ENCODE measurements at places on chromosomes 7 and 10.

DNA sequence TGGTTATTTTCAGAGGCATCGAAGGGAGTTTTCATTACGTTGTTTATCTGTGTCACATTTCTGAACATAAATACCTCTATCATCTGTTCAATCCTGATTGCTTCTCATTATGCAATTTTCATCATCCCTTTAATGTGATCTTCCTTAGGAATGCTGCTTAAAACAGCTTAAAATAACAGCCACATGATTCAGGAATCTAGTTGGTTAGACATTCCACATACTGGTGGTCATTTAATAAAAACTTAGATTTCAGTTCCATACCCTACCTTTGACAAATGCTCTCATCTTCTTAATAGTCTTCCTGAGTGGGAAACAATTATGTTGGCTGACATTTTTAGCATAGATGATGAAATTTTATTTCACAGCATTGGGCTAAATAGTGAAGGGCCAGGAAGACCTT is 191.3 kb upstream of the CDCA7L start:
- DNase-seq = no peak

- DNase-seq = no peak
Observed at GRCh38 chr10:101552442-101552841, 35.6 kb downstream of the POLL start.

- DNase-seq = no peak
Observed at GRCh38 chr7:82528577-82529310, 85.2 kb upstream of the CACNA2D1 start.

- DNase-seq = no peak
Observed at GRCh38 chr10:132906836-132907235, 35.5 kb downstream of the CFAP46 start.

- no peak for DNase-seq
Observed at GRCh38 chr7:20597339-20597738, 18.1 kb upstream of the ABCB5 start.

GRCh38 chr10:44054046-44054445 is 330.9 kb downstream of the CXCL12 start:
- no peak for DNase-seq

DNA sequence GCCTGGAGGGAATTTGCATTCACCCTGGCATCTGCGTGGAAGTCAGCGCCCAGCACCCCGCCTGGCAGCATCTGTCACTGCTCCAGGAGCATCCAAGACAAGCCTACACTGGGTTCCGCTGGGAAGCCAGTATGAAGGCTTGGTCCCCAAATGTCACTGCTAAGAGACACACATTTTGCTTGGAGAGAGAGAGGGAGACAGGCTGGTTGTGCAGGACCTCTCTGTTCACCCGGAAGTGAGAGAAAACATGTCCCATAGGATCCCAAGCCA is 119.5 kb downstream of the SEC23IP start:
- DNase-seq = no peak

GRCh38 chr10:6601246-6601805 is 21.2 kb upstream of the PRKCQ start:
- DNase-seq = no peak

DNA sequence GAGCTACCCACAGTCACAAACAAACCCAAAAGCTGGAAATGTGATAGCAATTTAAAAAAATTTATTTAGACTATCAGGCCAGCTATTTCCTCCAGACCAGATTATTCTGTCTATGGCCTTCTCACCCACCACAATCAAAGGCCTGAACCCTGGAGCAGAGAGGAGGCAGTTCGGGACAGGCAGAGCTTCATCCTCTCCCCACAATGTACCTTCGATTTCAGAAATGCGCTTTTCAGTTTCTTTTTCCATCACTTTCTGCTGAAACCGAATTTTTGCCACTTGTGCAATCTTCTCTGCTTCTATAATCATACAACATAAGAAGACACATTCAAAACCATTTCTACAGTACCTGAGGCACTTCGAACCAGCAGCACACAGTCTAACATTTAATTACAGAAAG is 29.9 kb downstream of the ERLIN1 start:
- no peak for DNase-seq

- no peak for DNase-seq
Observed at GRCh38 chr10:101623528-101623927, 35.4 kb downstream of the DPCD start.

DNA sequence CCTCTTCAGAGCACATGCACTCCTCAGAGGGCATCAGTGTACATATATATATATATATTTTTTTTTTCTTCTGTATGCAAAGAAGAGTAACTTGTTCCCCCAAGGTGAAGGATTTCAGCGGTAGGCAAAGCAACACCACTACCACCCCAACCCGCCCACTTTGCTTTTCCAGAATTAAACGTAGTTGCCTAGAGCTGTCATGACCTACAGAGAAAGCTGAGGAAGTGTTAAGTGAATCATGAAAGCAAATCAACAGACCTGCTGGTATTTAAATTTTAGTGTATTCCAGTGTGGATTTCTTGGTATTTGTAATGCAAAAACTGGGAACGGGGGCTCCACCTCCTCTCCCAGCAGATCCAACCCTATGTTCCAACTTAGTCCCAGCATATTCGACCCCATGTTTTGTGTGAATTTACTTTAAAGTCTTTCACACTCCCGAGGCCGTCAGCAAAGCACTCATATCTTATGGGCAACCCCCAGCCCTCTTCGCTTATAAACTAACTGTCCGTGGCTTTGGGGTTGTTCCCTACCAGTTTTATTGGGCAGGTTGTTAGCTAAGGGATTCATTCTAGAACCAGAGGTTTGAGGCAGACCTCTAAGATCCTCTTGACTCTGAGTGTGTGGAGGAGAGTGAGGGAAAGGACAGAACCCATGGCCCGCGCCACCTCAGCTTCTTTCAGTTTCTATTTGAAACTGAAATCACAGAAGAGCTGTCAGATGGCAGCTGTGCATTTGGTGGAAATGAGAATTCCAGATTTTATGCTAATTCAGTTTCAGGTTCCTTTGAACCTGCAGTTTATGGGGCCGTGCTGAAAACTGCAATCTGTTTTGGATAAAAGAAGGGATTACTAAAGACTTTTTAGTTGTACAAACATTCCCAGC is 450.2 kb upstream of the GALNT17 start:
- no peak for DNase-seq
